ENCODE measurements at places on chromosomes 7 and 10.

GRCh38 chr7:64046041-64046389, 781 bp downstream of the ZNF727 start:
- no peak for DNase-seq

DNA sequence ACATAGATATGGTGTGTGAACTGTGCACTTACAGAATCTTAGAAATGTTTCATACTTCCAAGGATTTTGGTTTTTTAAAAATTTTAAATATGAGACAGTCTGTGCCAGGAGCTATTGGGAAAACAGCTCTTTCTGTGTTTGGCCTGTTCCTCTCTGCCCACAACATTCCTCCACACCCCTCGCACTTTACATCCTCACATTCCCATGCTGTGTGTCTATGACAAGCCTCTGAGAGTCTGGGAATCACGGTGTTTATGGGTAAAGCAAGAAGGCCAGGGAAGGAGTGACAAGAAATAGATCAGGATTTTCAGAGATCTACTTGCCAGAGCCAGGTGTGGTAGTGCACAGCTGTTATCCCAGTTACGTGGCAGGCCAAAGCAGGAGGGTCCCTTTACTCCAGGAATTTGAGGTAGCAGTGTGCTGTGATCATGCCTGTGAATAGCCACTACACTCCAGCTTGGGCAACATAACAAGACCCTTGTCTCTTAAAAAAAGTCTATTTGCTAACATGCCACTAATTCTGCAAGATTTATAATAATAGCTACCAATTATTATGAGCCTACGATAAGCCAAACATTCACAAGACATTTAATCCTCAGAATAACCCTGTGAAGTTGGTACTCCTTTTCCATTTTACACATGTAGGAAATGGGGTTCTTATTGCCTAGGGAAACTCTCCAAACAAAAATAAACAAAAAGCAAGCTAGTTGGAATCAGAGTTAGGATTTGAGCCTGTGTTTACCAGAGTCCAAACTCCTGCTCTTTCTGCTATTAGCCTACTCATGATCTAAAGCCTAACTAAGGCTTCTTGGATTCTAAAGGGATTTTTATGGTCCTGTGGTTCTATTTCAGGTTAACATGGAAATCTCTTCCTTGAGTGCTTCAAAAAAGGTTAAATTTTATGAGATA, 168.3 kb upstream of the SP8 start:
- no peak for DNase-seq

GRCh38 chr7:36158321-36158605, 5.2 kb downstream of the EEPD1 start:
- DNase-seq, result no peak

- DNase-seq, result no peak
Observed at GRCh38 chr10:101272229-101272868, 43.1 kb upstream of the LBX1 start.

GRCh38 chr10:118521415-118522117, 73.9 kb downstream of the PRLHR start:
- DNase-seq, result no peak

- no peak for DNase-seq
Observed at GRCh38 chr7:55307123-55307916, 57.8 kb upstream of the LANCL2 start.

DNA sequence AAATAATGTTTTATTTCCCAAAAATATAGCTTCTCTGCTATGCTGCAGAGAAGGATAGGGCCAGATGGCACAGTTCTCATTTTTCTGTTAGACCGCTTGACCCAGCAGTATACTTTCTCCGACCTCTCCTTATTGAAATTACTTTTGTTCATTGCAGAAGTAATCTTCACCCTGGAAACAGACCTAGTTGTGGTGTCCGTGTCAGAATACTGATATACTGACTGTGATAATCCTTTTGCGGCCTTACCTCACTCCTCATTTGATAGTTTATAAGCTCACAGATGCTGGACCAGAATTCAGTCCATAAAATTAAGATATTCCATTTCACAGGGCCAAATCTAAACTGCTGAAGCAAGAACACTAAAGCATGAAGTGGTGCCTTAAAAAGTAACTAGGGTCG, 260.6 kb upstream of the DKK1 start:
- no peak for DNase-seq

- no peak for DNase-seq
Observed at GRCh38 chr7:29883462-29884398, 77.4 kb downstream of the WIPF3 start.

DNA sequence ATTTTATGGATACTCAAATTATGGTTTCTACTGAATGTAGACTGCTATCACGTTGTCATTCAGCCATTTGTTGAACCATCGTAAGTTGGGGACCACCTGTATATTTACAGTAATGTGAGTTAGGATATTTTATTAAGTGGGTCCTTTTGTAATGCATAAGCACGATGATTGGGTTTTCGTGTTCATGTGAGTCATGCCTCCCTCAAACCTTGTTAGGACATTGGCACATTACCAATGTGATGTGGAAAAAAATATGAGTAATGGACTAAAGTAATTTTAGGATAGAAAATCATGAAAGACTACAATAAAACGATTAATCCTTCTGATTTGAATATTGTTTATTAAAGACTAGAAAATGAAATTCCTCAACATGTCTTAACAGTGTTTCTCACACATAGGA, 8.7 kb downstream of the SMC3 start:
- DNase-seq, result no peak

DNA sequence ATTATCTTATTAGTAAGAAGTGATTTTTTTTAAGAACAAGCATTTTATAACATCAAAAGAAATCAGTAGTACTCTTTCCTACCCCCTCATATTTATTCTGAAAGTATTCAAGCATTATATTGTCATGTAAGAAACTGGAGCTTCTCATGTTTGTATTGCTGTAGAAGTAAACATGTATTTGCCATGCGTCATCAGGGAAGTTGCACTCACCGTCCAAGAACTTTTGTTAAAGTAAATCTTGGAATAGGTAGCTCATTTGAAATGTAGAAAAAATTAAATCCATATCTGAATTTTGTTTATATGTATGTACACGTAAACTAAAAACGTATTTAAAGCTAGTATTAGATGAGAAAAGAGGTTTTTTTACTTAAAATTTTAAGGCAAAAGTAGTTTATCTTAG, 96.8 kb downstream of the PTEN start:
- DNase-seq, result no peak

DNA sequence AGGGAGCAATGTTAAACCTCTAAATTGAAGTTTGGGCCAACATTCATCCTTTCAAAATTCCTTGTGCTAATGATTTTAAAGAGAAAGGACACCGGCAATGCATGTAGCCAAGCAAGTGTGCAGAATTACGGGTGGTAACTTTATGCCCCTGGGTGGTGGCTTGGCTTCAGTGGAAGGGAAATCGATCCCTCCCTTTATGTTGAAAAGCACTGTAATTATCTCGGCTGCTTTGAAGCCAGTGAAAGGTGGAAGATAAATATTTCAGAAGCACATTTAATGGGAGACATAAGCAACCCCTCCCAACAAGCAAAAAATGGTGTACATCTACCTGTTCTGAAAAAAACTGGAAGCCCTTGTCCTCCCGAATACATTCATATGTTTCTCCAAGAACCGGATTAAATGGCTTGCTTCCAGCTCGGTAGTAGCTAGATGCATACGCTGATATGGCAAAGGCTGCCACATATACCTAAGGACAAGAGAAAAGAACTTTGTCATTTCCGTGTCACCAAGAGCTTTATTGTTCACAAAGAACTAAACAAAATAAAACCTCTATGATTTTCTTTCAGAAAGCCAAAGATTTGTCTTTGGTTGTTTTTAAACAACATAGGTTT, 73.3 kb upstream of the GSDME start:
- no peak for DNase-seq

- DNase-seq, result no peak
Observed at GRCh38 chr10:88474884-88475844, 108.0 kb downstream of the RNLS start.
